Activated T-cell treated with anti-CD3 and anti-CD28 coated beads for 4 hours (primary cell): ENCODE measurements at places on chromosomes 7 and 10.

GRCh38 chr10:78433076-78433595 is 399.5 kb downstream of the RPS24 start:
- DNase-seq = no peak

DNA sequence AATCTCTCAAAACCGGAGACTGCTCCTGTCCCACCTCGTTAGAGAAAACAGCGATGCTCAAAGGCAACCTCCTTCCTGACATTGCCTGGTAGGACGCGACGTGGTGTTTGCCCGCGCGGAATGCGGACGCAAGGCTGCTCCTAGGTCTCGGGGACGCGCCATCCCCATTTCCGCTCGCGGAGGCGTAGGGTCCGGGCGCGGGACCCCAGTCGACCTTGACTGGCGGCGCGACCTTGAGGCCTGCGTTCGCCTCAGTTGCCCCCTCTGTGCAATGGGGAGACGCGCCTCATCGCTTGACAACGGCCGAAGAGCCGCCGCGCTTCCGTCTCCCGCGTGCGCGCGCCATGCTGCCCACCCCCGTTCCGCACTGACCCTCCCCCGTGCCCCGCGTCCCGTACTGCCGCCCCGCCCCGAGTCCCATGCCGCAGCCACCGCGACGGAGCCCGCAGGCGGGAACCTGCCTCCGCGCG is 412 bp upstream of the PPIA start:
- no peak for DNase-seq

DNA sequence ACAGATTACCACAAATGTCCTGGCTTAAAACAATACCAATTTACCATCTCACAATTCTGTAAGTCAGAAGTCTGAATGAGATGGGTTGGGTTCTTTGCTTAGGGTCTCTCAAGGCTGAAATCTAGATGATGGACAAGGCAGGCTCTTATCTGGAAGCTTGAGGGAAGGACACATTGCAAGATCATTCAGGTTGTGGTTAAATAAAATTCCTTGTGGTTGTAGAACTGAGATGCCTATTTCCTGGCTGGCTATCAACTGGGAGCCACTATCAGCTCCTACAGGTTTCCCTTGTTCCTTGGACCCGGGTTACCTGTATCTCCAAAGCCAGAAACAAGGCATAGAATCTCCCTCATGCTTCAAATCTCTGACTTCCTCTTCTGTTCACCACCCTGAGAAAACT is 148.4 kb downstream of the MDFIC start:
- no peak for DNase-seq

DNA sequence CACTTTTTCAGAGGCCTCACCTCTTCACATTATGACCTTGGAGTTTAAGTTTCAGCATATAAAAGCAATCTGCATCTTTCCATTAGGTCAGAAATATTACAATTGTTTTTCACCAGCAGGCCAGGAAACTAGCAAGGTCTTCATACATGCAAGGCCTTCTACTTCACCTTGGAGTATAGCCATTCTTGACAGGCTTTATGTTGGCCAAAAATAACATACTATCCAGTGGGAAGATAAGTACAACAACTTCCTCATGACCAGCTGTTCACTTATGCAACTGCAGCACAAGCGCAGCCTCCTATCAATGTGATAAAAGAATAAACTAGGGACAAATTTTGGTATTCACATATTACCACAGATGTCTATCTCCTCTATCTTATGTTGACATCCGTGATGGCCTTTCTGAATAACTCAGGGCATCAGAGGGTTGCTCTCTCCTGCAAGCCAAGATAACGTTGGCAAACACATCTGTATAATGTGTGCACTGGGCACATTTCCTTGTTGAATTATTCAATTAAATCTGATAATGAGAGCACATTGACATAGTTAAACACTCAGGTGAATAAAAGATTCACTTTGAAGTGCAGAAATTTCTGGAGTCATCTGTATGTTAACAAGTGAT is 239.8 kb downstream of the FZD1 start:
- no peak for DNase-seq

GRCh38 chr10:85045046-85045445 is 716.7 kb downstream of the CCSER2 start:
- DNase-seq = no peak

- no peak for DNase-seq
These were observed 17.6 kb upstream of the PHYH start for GRCh38 chr10:13317474-13317873.

- no peak for DNase-seq
These were observed 76.2 kb upstream of the NMT2 start for GRCh38 chr10:15244635-15245197.

GRCh38 chr10:95660283-95660682 is 3.8 kb upstream of the ALDH18A1 start:
- DNase-seq = no peak

GRCh38 chr7:71488308-71488707 is 356.4 kb downstream of the GALNT17 start:
- DNase-seq = no peak

- DNase-seq = no peak
These were observed 44.9 kb downstream of the FIGNL1 start for GRCh38 chr7:50405221-50405620.

DNA sequence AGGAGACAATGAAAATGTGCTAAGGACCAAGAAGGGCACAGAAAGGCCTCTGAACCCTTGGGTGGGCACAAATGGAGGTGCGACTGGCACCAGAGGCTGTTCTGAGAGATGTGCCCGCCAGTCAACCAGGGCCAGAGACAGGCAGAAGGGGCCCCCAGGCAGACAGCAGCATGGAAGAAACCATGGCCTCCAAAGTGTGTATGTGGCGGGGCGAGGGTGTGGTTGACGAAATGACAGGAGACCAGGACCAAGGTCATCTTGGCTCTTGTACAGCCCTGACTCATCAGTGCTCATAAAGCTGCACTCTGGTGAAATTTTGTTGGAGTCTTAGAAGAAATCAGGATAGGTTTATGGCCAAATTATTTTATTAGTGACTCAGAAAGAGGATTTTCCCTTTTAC is 4.0 kb upstream of the MRPS24 start:
- no peak for DNase-seq

DNA sequence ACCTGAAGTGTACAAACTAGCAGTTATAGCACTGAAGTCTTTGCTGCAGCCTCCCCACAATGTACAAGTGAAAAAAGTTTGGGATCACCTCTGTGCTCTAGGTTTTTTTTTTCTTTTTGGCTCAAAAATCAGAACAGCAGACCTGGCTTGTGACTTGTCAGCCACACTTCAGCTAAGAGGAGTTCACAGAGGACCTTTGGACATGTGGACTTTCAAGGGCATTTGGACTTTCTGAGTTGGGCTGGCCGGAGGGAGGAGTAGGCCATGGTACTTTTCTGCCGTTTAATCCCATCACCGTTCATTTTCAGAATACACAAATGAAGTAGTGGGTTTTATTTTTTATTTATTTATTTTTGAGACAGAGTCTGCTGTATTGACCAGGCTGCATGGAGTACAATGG is 21.9 kb upstream of the ACSL5 start:
- DNase-seq = no peak

DNA sequence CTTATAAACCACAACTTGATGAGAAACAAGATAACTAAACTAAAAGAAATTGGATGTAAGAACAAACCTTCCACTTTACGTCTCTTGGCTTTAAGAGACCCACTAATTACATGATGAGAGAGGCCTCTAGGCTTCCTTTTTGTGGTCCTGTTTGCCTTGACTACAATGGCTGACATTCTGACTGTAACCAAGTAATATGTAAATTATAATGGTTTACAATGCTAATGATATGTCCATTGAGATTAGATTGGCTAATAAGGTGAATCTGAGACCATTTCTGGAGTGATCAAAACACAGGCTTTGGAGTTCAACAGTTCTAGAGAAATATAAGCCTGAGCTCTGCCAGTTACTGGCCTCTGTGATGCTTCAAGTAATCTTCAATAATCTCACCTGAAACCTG is 39.4 kb upstream of the AGMO start:
- no peak for DNase-seq

DNA sequence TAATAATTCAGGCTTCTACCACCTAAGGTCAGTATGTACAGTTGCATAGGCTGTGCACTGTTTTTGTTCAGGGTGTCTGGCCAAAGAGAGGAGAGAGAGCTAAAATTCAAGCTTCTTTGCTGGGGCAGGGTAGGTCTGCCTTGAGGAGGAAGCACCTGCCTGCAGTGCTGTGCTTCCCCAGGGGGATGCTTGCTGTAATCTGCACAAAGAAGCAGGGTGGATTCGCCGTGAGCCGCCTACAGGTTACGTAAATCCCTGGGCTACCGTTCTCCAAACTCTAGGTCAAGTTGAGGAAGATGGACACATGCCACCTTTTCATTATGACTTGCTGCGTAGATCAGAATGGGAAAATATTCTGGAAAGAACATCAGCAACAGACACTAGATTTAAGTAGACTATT is 543.3 kb downstream of the TNS3 start:
- no peak for DNase-seq

DNA sequence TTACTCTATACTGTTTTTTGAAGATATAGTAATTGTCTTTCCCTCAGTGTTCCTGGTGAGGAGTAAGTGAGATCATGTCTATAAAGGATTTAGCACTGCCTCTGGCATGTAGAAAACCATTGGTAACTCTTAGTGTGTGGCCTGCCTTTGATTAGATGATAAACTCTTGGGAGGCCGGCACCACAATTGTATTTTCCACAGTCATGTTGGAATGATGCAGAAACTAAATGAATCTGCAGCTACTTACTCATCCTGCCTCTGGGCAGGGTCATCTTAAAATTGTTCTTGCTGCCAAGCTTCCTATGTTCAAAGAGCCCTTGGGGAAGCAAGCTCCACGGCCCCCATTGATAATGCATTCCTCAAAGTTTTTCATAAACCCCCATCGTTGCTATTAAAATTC is 204.6 kb downstream of the ANKRD7 start:
- DNase-seq = no peak

DNA sequence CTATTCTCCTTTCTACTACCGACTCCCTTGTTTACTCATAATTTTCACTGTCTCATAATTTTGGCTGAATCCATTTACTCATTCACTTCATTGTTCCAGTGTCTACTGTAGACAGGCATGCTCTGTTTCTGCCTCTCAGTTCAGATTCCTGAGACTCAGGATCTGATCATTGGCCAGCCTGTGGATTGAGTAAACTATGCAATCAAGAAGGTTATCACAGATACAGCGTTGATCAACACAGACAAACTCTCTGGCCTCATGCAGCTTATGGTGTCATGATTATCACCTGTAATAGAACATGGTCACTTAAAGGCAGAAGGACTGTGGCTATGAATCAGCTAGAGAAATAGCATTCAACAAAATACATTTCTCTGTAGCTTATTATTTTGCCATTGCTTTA is 86.0 kb downstream of the SEMA3E start:
- no peak for DNase-seq

GRCh38 chr7:151322906-151323305 is 18.7 kb upstream of the NUB1 start:
- DNase-seq = no peak

- DNase-seq = no peak
These were observed 183.4 kb downstream of the PRKCQ start for GRCh38 chr10:6396652-6397051.

DNA sequence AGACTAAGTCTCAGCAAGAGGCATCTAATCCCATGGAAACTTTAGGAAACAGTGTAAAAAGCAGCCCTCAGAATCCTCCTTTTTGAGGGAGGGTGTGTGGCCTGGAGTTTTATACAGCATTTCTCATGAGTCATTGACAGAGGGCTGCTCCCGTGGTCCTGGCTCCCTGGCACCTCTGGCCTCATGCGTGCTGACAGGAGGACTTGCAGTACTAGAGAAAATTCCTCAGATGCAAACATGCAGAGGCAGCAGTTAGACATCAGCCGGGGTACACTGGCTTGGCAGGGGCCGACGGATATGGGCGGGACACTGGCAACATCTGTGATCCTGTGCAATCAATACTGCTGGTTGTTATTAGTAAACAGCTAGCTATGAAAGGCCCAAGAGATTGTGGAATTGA is 925.1 kb upstream of the CELF2 start:
- no peak for DNase-seq

DNA sequence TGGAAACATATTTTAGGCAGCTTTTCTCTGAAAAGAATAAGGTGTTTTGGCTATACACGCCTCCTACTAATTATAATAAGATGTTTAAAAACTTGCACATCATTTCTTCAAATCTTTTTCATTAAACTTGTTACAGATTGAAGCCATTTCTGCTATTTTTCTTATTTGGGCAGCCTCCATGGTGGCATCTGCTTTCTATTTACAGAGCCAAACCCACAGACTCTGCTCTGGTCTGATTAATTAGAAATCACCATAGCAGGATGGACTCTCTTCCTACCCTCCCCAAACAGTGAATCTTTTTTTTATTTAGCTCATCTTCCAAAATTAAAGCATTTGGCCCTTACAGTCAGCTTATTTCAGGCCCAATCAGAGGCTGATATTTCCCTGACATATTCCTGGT is 85.7 kb upstream of the AOAH start:
- DNase-seq = no peak

- DNase-seq = no peak
These were observed 57.6 kb upstream of the USP6NL start for GRCh38 chr10:11668847-11669610.

DNA sequence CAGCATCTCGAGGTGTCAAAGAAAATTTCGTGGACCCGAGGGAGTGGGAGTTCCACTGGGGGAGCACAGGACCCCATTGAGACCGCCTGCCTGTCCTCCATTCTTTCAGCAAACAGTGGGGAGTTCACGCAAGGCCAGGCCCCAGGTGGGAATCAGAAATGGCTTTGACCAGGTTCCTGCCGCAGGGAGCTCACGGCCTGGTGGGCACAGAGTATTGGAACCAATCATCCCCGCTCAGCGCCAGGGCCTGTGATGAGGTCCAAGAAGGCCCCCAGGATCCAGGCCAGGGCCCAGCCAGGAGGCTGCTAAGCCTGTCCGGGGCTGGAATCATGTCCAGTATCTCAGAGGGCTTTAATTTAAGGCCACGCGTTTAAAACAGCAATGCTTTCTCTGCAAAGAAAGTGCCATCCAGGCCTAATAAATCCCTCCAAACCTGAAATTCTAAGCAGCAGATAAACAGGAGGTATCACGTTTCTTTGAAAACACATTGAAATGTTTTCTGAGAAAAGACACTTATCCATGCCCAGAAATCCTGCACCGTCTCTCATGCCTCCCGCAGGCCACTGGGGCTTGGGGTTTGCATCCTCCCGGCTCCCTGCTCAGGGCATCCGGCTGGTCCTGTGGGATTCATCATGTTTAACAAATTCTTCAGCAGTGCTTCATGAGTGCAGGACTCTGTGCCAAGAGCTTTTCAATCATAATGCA is 125.7 kb downstream of the OAT start:
- DNase-seq = no peak

- no peak for DNase-seq
These were observed 4.4 kb downstream of the LAMTOR4 start for GRCh38 chr7:100152937-100153666.

- DNase-seq = no peak
These were observed 193.8 kb downstream of the CYP26A1 start for GRCh38 chr10:93267521-93267920.

GRCh38 chr7:47400001-47400400 is 181.9 kb downstream of the TNS3 start:
- no peak for DNase-seq

GRCh38 chr7:16657656-16658279 is 11.8 kb downstream of the BZW2 start:
- no peak for DNase-seq
